ENCODE measurements at places on chromosomes 1 and 21.

- no peak for DNase-seq
These were observed 18.7 kb upstream of the GOLT1A start for GRCh38 chr1:204232526-204232925.

DNA sequence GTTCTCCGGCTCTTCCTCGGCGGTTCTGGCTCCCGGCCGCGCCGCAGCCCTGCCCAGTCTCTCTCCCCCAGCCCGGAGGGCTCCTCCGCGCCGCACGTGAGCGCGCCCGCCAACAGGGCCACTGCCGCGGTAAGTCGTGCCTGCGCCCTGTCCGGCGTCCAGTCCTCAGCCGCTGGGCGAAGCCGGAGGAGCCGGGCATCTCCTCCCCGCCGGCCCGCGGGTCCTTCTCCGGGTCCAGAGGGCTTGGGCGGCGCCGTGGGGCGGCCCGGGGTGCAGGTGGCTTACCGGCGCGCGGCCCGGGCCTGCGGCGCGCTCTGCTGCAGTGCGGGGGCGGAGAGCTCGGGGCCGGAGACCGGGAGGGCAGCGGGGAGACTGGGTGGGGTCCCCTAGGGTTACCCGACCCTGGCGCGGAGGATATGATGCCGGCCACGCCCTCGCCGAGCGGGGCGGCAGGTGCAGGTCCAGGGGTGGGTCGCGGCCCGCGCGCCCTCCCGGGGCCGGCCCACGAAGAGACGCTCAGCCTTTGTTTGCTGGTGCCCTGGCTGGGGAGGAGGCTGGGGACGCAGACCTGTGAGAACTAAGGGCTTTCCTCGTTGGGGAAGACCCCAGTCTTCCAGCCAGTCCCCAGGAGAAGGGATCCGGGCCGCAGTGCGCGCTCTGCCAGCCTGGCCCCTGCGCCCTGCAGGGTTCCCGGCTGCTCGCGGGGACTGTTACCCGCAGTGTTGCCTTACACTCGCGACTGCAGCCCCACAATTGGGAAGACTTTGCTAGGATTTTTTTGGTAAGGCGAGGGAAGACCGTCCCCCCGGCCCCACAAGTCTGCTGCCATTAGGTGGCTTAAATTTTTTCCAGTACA lies at the start of gene DOP1B:
TSS of gene DOP1B (plus strand) at position 10 of the 856 bp plus-strand sequence. CDS start 7,910 bp downstream, outside the sequence.
- DNase-seq: no peak

- no peak for DNase-seq
These were observed 119.7 kb downstream of the ZNF326 start for GRCh38 chr1:90114521-90115141.

DNA sequence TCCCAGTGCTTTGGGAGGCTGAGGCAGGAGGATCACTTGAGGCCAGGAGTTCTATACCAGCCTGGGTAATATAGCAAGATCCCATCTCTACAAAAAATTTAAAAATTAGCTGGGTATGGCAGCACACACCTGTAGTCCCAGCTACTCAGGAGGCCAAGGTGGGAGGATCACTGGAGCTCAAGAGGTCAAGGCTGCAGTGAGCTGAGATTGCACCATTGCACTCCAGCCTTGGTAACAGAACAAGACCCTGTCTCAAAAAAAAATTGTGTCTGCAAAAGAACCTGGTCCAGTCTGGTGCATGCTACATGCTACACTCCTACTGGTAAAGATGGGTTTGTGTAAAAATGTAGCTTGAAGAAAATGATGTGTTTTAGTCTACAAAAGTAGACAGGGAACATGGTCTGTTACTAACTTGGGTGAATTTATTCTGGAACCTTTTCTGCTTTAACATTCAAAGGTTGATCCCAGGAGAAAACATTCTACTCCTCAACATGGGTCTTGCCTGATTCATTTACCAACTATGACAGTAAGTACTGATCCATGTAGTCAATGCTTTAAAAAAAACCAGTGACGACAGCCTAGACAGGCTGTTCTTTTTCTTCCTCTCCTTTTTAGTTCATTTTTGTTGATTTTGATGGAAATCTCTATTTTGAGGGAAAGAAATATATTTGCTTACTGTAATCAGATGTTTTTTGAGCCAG lies 32.7 kb upstream of the ENAH start:
- no peak for DNase-seq

DNA sequence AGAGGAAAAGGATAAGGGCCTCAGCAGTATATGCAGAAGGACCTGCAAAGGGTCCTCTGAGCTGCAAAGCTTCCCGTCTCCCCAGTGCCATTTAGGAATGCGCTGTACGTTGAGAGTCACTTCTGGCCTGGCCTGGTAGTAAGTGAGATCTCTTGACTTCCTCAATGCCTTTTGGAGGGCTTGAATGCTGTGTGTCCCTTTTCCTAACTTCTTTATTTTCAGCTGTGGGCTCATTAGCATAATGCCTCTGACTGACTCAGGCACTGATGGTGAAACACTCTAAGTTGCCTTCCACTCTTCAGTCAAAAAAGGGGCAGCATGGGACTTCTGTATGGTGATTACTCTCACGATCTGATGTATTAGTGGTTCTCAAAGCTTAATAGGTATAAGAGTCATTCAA lies 49.9 kb downstream of the XCL1 start:
- DNase-seq: no peak

GRCh38 chr1:54018635-54019034 lies 649 bp upstream of the LDLRAD1 start:
- DNase-seq: no peak

- no peak for DNase-seq
These were observed 108.8 kb downstream of the PLXNA2 start for GRCh38 chr1:208135354-208135753.

GRCh38 chr21:26769613-26770188 lies 75.5 kb downstream of the ADAMTS1 start:
- no peak for DNase-seq

Data from hypothalamus (tissue), 51 donors.